T-helper 17 cell (primary cell): ENCODE measurements at places on chromosomes 2 and 18. TPM values are rescaled to one million over a fixed set of nuclear protein-coding genes. Genes with fewer than 3 reads are reported as not detected.

TFCP2L1 gene
- total RNA-seq: 0.02 TPM

DNA sequence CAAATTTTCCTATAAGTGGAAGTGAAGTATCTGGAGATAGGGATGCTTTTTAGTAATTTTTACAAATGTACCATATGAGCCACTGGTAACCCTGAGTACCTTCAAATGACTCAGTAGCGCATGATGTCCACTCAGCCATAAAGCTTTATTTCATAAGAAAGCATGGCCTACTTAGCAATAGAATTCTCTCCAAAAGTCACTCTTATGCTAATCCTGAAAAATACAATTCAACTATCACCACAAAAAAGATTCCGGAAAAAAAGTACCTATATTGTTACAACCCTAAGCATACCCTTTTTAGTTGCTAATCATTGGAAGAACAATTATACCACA lies 732.2 kb downstream of the SOCS6 start:
- H3K36me3 ChIP-seq: no peaks in the 10 kb centered on the region
- no peaks in the 10 kb centered on the region for H3K4me1 ChIP-seq
- H3K27ac ChIP-seq: no peak overlapping the region
- no peak overlapping the region for H3K4me3 ChIP-seq
- DNase-seq: no peak

DNA sequence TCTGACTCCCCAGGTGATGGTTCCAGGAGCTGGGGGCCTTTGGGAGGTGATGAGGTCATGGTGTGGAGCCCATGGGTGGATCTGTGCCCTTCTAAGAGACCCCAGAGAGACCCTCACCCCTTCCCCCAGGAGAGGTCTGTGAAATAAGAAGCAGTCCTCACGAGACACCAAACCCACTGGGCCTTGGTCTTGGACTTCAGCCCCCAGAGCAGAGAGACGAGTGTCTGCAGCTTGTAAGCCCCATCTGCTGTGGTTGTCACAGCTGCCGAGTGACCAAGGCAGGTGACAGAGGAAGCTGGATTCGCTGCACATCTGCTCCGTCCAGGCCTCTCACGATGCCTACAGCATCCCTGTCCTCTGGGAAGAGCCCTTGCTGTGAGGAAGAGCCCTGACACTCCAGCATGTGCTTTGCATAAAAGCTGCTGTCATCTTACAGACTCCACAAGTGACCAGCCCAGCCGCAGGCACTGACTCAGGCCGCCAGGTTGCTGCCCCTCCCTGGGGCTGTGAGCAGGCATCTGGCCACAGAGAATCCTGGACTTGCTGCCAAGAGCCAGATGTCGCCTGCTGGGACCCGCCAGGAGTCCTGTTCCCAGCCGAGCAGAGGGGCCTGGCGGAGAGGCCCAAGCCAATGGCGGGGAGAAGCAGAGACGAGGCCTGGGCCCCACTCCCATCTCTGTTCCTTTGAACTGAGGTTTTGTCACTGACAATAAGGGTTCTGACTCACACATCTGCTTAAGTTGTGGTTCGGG lies 150.8 kb downstream of the PXDN start:
- no peaks in the 10 kb centered on the region for H3K4me1 ChIP-seq
- H3K4me3 ChIP-seq: no peak overlapping the region
- no peak overlapping the region for H3K27ac ChIP-seq
- H3K36me3 ChIP-seq: no peaks in the 10 kb centered on the region

GRCh38 chr2:80167284-80167808 lies 137.2 kb downstream of the LRRTM1 start:
- H3K4me3 ChIP-seq: no peak overlapping the region
- H3K27me3 ChIP-seq: no peaks in the 10 kb centered on the region
- no peak overlapping the region for H3K27ac ChIP-seq
- DNase-seq: no peak
- H3K36me3 ChIP-seq: no peaks in the 10 kb centered on the region
- no peaks in the 10 kb centered on the region for H3K4me1 ChIP-seq

DNA sequence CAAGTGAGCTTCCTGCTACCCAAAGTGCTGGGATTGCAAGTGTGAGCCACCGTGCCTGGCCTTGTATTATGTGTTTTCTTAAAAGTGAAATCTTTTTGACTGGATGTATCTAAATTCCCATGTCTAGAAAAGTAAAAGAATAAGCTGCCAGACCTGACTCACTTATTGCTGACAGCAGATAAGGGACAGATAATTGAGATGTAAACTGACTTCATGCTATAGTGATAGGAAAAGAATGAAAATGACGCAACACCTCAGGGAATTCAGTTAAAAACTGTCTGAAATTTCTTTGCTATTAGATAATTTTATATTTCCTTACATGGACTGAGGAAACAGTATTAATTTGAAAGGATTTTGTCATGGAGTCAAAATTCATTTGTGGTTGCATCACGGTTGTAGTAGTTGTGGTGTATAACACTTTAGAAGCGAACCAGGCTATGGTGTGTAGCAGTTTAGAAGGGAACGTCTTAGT lies 19.4 kb downstream of the TTC27 start:
- no peaks in the 10 kb centered on the region for H3K27me3 ChIP-seq
- H3K4me3 ChIP-seq: no peak overlapping the region
- peaks cover 7% of the 10 kb centered on the region for H3K4me1 ChIP-seq
- no peak for DNase-seq
- no peak overlapping the region for H3K27ac ChIP-seq
- H3K36me3 ChIP-seq: peaks cover 8% of the 10 kb centered on the region

LBX2 gene
- not detected for total RNA-seq
